ENCODE measurements at places on chromosomes 2 and 18.

- no peak for DNase-seq
Observed at GRCh38 chr2:112818094-112818902, 18.3 kb downstream of the IL1B start.

GRCh38 chr2:64342195-64343099, 111.5 kb upstream of the LGALSL start:
- DNase-seq: no peak

- no peak for DNase-seq
Observed at GRCh38 chr18:9755615-9756014, 47.5 kb downstream of the RAB31 start.

DNA sequence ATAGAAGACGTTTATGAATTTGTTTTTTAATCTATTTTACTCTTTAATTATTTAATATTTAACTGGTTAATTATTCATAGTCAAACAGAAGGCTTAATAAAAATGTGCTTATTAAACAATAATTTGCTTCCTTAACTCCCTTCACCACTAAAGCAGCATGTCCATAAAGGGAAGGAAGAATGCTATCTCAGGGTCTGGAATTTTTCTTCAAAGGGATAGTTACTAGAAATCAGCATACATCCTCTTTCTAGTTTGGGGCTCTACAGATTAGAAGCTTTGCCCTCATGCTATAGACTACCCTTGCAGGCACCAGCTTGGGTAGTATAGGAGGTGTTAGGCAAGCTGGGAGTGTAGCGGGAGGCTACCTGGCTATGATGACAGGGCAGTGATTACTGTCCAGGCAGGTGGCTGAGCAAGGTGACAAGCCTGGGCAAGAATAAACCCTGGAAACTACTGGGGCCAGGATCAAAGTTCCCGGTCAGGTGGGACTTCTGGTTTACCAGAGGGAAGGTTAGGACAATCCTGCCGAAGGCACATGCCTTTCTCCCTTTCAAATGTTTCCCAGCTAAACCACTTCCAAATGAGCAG, 276.0 kb upstream of the REV1 start:
- no peak for DNase-seq

DNA sequence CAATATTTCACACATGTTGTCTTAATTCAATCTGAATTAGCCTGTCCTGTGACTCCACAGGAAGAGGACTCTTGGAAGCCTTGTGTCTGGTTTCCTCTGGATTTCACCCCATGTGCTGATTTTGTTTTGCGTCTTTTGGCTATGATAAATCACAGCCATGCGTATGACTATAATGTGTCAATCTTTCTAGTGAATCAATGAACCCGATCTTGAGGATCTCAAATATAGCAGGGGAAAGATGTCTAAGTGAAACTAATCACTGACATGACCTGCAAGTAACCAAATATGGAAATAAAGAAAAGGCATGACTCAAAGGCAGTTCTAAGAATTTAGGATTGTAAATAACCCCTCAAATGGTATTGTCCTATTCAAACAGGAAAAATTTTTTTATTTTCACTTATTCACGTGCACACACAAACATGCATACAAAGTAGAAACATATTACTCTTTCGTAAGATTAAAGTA, 8.2 kb downstream of the WDFY1 start:
- no peak for DNase-seq

GRCh38 chr2:143524559-143525401, 395.6 kb downstream of the ARHGAP15 start:
- no peak for DNase-seq

DNA sequence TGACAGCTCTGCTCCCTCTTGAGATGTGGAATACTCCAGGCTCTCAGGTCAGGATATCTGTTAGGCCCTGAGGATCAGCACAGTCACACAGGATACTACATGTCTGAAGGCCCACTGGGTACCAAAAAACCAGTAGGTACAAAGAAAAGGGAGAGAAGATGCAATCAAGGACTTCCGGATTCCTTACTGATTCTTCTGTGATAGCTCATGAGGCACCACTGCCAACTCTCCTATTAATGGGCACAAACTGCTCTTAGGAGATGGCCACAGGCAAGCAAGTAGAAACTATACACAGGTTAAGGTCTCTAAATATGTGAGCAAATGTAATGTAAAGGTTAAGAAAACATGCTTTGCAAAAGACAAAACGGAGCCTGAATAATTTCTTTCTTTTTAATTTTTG, 3.5 kb downstream of the TMEM127 start:
- no peak for DNase-seq

- no peak for DNase-seq
Observed at GRCh38 chr2:60962528-60962927, 55.0 kb upstream of the PEX13 start.

Data from NCI-H2081 treated with DMSO at 0.1 percent for 48 hours (cell line).